Activated effector memory CD4-positive, alpha-beta T cell treated with anti-CD3 and anti-CD28 coated beads, Interleukin-2, amount 50 U/mL, for 16 hours (primary cell): ENCODE measurements at places on chromosomes 13 and 19.

- no peak for DNase-seq
These were observed 6.9 kb downstream of the ZNF787 start for GRCh38 chr19:56114051-56114777.

DNA sequence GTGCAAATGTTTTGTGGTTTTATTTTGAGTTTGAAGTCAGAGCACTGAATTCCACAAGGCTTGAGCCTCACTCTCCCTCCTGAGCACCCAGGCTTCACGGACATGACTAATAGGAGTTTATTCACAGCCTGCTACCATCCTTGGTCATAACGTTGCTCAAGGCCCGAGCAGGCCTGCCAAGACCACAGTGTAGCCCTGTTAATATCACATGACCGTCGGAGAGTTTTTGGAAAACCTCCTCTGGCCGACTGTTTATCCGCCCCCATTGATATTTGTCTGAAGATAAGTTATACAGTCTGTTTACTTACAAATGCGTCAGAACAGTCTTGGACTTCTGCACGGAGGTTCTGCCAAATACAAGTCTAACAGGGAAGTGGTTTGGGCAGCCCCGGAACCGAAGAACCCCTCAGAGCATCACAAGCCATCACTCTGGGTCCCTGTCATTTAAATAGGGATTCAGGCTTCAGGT is 89.9 kb downstream of the COL4A2 start:
- no peak for DNase-seq

DNA sequence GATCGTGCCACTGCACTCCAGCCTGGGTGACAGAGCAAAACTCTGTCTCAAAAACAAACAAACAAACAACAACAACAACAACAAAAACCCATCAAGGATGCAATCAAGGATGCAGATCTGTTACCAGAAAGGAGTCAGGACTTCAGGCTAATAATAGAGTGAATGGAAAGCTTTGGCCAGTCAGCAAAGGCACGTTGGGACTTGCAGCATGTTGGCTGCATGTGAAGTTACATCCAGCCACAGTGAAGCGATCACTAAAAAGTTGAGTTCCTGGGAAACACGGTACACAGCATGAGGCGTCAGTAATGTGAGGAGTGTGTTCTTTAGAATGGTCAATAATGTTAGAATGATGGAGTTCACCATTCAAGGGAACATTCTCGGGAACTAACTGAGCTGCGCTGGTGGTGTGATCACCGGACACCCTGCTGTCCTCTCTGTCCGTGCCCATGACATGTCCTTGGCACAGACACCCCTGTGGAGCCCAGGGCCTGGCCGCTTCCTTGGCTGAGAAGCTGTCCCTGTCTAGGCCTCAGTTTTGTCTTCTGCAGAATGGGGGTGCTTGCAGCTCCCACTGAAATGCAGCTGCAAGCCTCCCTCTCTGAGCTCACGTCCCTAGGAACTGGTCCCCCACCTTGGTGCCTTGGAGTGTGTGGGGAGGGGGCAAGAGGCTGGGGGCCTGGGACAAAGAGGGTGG is 2.3 kb upstream of the LGALS7B start:
- no peak for DNase-seq

DNA sequence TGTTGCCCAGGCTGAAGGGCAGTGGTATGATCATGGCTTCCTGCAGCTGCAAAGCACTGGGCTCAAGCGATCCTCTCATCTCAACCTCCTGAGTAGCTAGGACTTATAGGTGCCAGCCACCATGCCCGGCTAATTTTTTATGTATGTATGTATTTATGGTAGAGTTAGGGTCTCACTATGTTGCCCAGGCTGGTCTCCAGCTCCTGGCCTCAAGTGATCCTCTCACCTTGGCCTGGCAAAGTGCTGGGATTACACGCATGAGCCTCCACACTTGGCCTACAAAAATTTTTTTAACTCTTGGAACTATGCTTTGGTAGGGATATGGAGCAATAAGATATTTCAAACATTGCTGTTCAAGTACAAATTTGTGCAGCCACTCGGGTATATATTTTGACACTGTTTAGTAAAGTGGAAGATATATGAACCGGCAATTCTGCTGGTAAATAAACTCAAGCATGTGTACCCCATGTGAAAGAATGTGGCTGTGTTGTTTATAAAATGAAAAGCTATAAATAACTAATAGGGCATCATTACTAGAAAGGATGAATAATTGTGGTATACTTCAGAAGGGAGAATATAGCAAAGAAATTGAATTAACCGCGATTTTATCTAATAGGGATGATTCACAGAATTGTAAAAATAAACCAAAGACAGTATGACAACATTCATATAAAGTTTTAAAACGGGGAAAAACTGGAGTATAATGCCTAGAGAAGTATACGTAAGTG is 1.1 kb downstream of the ZNF566 start:
- no peak for DNase-seq

- DNase-seq, result no peak
These were observed 961 bp upstream of the VSIG10L start for GRCh38 chr19:51342631-51343569.

GRCh38 chr19:5156231-5156986 is 184.2 kb downstream of the PTPRS start:
- no peak for DNase-seq

GRCh38 chr13:67303661-67304333 is 73.7 kb upstream of the PCDH9 start:
- no peak for DNase-seq

DNA sequence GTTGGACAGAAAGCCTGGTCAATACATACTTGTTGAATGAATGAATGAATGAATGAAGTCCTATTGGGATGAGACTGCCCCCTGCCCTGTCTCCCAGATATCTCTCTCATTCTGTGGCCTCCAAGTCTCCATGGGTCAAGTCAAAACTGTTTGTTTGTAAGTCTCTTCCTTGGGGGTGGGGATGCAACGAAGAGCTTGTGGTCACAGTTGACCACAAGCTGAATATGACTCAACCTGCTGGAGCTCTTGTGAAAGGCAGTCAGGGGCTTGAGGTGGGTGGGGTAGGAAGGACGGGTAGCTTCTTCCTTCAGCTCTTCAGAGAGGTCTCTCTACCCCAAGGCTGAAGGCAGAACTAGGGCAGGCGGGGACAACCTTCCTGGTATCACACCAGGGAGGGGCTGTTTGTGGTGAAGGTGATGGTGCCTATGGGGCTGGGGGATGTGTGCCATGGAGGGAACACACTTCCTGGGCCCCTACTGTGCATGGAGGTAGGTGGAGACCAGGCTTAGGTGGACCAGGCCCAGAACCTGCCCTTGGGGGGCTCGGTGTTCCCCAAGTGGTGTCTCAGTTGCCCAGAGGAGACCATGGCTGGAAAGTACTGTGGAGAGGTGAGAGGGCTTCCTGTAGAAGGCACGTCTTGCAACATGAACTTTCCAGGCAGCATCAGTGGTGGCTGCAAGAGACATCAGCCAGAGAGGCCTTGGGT is 8.0 kb downstream of the MYO1F start:
- peak; percentile 84 for DNase-seq

DNA sequence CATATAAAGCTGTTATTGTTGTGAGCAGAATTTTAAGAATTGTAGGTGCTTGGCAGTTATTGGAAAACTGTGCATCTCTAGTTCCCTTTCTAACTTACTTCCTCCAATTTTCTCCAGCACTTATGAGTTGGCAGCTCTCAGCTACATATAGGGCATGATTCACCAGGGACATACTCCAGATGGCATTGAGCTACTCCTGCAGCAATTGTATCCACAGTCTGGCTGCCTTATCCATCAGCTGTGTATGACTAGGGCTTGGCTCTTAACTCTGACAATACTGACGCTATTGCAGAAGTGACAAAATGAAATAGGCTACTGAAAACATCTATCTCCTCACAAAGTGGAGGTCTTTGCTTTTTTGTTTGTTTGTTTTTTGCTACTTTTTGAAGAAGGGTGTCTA is 276.7 kb downstream of the POU4F1 start:
- no peak for DNase-seq

DNA sequence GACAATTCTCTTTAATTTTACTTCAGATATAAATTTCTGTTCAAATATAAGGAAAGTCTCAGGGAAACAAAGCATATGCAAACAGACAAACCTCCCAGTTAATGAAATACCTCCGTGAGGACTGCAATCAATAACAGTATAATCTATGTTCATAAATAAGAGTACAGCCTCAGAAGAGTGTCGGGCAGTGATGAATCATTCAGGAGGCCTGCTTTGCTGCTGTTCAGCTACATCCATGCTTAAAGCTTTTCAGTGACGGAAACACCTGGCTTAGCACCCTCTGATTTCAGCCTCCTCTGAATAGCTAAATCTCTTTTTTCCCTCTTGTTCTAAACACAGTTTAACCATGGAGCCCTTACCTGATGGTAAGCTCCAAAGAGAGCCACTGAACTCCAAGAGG is 69.0 kb downstream of the PCDH9 start:
- DNase-seq, result no peak

DNA sequence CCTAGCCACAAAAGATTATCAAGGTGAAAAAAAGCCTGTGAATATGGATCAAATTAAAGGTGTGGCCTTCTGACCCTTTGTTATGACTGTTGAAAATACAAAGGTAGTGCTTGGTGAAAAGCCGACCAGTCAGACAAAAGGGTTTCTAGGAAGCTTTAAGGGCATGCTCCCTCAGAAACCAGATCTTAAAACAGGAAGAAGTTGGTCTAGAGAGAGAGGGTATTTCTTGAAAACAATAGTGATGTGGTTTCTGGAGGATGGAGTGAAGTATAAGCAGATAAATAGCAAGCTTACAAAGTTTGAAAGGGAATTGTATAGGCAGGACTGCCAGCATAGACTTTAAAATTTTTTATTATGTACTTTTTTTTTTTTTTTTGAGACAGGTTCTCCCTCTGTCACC is 5.0 kb upstream of the EID2 start:
- DNase-seq, result no peak

GRCh38 chr19:28605501-28606268 is 607.3 kb downstream of the UQCRFS1 start:
- DNase-seq, result no peak

DNA sequence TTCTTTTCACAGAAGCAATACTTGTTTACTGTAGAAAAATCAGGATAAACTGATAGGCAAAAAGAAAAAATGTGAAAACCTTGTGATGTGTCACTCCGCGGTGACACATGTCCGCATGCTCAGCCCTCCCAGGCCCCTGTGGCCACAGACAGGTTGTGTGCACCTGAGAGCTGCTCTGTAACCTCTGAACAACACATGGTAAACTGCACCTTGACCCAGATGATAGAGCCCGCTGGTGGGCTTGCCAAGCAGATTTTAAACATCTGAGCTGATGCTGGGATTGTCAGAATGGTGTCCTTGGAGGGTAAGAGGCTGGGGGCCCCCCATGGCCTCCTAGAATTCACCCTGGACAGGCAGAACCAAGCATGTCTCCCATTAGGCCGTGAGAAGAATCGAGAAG is 33.8 kb downstream of the DHRS12 start:
- DNase-seq, result no peak

DNA sequence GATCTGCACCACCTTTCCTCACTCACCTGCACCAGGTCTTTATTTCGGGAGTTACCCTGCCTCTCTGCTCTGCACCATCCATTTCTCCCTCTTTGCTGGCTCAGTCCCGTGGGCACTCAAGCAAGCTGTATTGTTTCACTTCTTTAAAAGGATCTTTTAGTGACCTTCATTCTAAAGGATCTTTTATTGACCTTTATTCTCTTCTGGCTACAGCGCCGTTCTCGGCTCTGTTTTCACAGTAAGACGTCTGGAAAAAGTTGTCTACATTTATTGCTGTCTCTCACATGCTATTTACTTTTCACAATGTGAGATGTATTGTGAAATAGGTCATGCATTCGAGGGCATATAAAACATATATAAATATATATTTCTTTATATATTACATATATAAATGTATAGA is 35.6 kb upstream of the ARGLU1 start:
- DNase-seq, result no peak

DNA sequence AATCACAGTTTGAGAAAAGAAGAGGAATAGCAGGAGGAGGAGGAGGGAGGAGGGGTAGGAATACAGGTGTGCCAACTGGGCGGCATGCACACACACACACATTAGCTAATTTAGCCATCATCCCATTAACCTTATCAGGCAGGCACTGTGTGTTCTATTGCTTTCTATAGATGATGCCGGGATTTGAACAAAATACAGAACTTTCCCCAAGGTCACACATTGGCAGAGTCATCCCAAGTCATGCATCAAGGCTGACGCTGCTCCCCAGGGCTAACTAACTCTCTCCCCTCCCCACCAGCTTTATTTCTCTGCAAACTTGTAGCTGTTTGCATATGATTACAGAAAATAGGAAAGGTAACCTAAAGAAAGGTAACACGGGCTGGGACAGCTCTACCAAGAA is 83.0 kb downstream of the NUFIP1 start:
- no peak for DNase-seq

GRCh38 chr19:49680421-49681351 is 3.6 kb downstream of the PRMT1 start:
- peak; percentile 98 for DNase-seq

DNA sequence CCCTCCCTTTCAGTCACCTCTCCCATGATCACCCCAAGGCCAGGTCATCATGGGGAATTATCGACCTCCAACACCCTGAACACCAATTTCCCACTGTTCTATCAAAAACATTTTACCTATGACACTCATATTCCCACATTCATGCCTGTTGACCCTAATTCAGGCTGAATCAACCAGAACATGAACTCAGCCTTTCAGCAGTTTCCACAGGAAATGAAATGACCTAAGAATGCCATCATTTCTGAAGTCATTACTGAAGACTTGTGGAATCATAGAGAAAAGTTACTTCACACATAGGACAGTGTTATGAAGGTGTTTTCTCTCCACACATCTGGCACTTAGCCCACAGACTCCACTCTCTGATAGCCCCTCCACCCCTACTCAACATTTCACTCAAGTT is 29.9 kb upstream of the FAM124A start:
- DNase-seq, result no peak

- no peak for DNase-seq
These were observed 31.2 kb upstream of the KLF2 start for GRCh38 chr19:16293118-16294091.

- DNase-seq, result no peak
These were observed 26.8 kb downstream of the RBM26 start for GRCh38 chr13:79379274-79379673.

DNA sequence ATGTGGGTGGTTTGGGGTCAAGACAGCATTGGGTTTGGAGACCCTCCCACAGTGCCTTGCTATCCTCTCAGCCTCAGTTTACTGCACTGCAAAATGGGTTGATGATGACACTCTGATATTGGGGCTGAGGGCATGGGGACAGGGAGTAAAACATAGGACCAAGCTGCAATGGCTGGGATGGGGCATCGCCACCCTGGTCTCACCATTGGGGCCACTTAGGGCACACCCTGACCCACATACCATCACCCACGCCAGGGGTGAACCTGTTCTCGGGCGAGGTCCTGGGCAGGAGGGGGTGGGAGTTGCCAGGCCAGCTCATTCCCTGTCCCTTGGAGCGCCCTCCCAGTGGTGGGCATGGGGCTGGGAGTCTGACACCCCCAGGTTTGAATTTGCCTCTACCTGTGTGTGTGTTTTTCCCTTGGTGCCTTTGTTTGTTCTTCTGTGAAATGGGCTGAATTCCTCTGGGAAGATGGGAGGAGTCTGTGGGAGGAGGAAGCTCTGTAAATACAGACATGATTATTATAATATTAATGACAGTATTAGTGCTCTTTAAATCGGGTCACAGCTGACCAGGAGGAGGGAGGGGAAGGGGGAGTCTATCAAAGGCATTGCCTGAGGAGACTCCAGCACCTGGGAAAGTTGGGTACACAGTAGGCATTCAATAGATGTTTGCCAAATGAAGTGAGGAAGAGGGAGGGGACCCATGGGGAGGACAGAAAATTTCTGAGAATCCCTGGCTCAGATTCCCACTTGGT is 2.2 kb upstream of the FCHO1 start:
- no peak for DNase-seq

- no peak for DNase-seq
These were observed 710 bp downstream of the SHD start for GRCh38 chr19:4279530-4280422.
